ENCODE measurements at places on chromosomes 4 and X.

- no peak for DNase-seq
Measured at GRCh38 chr4:67575232-67576058, 16.9 kb downstream of the STAP1 start.

- DNase-seq: no peak
Measured at GRCh38 chr4:3421470-3421869, 20.3 kb upstream of the HGFAC start.

DNA sequence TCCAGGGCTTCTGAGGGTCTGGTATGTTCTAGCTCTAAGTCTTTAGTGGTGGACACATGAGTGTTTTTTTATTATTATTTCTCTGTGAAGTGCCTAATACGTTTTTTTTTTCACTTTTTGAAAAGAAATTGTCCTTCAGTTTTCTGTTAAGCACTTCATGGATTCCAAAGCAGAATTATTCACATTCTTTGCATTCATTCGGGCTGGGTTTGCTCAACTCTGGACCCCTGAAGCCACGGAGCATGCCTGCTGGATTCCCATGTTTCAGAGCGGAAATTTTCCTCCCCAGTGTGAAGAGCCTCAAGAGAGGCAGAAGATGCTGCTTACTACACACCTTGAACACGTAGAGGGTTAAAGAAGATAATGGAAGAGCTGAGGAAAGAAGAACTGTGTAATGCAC, 107.5 kb downstream of the EGF start:
- DNase-seq: no peak

GRCh38 chrX:11555759-11556158, 110.0 kb downstream of the ARHGAP6 start:
- DNase-seq: no peak

GRCh38 chr4:133146574-133147241, 2.4 kb upstream of the PCDH10 start:
- DNase-seq: no peak

DNA sequence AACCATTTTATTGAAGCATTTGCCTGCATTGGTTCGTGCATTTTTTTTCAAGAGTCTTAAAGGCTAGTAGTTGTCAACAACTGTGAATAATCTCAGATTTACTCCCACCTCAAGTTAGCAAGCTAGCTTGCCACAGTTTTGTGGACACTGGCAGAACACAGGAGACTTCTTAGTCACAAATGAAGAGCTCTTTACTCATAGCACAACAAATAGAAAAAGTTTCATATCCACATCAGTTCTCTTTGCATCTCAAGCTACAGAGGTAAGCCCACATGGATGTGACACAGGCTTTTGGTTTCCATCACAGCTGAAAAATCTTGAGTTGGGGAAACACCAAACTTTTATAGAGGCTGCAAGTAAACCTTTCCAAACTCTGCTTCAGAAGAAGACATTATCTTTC, 2315.7 kb upstream of the TENM3 start:
- DNase-seq: no peak

DNA sequence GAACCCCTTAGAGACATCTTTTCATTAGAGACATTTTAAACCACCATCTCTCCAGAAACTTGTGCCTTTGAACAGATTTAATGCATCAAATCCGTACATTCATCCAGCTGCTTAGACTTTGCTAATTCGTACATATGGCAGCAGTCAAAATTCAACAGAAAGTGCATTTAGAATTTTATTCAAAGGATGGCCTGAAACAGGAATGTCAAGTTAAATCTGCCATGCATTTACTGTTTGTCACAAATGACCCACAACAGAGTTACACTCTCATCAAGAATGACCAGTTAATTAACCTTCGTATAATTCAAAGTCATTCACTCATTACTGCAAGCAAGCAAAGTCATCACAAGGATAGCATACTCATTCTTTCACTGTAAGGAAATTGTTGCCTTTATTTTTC, 284.3 kb downstream of the SLC7A11 start:
- no peak for DNase-seq

GRCh38 chr4:138734746-138735145, 280.8 kb upstream of the NOCT start:
- DNase-seq: no peak
